ENCODE measurements at places on chromosomes 7 and 10.

DNA sequence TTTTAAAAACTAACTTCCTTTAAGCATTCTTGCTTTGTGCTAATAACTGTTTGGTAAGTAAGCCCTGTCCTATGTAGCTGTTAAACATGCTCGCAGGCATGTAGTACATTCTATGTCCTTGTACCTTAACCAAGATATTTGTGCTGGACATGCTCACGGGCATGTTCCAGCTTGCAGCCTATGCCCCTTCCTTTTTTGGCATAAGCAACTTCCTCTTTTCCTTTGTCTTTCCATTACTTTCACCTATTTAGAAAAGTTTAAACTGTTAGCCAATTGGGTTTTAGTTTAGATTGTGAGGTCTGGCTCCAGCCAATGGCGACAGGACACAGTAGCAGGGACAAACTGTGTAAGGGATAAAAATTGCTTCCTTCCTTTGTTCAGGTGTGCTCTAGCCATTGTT lies 14.4 kb upstream of the APBB1IP start:
- DNase-seq: no peak

- DNase-seq: no peak
Measured at GRCh38 chr7:108409146-108409545, 47.1 kb downstream of the NRCAM start.

DNA sequence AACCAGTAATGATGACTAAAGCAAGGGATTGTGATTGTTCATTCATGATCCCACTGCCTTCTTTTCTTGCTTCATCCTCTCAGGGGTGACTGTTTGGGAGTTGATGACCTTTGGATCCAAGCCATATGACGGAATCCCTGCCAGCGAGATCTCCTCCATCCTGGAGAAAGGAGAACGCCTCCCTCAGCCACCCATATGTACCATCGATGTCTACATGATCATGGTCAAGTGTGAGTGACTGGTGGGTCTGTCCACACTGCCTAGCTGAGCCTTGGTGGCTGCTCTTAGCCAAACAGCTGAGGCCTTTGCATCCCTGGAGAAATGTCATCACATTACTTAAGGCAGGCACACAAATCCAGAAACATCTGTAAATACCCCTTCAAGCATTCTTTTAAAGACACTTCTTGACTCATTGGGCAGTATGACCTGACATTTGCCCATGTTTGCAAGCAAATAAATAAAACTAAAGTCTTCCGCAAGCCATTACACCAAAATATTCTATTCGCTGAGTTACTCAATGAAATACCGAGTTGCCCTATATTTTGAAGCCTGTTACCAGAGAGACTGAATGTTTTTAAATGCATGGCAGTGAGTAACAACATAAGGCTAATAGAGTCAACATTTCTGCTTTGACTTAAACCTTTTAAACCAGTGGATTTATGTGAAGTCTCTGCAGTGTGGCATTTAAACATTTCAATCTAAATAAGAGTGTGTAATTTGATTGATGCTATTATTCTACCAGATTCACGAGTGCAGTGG lies 166.3 kb upstream of the LANCL2 start:
- DNase-seq: no peak

DNA sequence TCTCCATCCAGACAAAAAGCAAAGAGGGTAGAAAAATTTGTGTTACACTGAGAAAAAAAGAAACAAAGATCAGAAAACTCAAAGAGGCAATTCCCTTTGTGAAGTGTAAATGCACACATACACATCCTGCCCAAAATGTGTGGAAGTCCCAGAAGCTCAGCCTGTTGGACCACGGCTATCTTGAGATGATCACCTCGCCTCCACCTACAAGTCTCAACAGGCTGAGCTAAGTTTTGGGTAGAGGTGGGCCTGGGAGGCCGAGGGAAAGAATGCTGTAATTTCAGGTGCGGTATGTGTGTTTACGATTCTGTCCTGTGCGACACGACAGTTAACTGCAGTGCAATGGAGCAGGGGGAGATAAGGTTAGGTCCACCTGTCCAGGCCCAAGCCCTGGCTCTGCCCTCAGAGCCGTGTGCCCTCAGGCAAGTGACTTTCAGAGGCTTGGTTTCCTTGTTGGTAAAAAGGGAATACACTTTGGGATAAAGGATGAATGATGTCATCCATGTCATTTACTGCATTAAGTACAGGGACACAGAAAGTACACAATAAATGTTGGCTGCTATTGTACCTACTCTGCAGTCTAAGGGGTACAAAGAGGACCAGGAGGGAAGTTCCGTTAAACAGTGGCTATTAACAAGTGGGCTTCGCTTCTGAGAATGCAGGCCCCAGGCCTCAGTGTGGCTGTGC lies 67.3 kb downstream of the AFAP1L2 start:
- DNase-seq: no peak

- no peak for DNase-seq
Measured at GRCh38 chr10:110278562-110279406, 25.9 kb downstream of the SMNDC1 start.

Data from fibroblast of skin of left biceps (primary cell).